ENCODE measurements at places on chromosomes 1 and 21. TPM values are rescaled to one million over a fixed set of nuclear protein-coding genes. Genes with fewer than 3 reads are reported as not detected.
A peak's percentile ranks its signal among the peaks of the same experiment; 100 is the strongest.

Gene HRNR
- not detected for total RNA-seq

Gene CAMK2N1
- total RNA-seq = 0.82 TPM

GRCh38 chr21:41760411-41760810 is 6.4 kb downstream of the RIPK4 start:
- DNase-seq = no peak
- peaks cover 54% of the 10 kb centered on the region for H3K27me3 ChIP-seq
- H3K4me3 ChIP-seq = peak overlapping the region; percentile 57
- peaks cover 55% of the 10 kb centered on the region for H3K4me1 ChIP-seq

GRCh38 chr1:200471739-200472138 is 61.9 kb upstream of the ZNF281 start:
- no peaks in the 10 kb centered on the region for H3K36me3 ChIP-seq
- H3K27me3 ChIP-seq = no peaks in the 10 kb centered on the region
- H3K4me3 ChIP-seq = no peak overlapping the region
- DNase-seq = no peak
- H3K27ac ChIP-seq = no peak overlapping the region

- DNase-seq = peak; percentile 61
- no peaks in the 10 kb centered on the region for H3K36me3 ChIP-seq
- H3K4me1 ChIP-seq = no peaks in the 10 kb centered on the region
- no peak overlapping the region for H3K4me3 ChIP-seq
Observed at GRCh38 chr1:40592107-40592803, 60.8 kb downstream of the ZNF684 start.

DNA sequence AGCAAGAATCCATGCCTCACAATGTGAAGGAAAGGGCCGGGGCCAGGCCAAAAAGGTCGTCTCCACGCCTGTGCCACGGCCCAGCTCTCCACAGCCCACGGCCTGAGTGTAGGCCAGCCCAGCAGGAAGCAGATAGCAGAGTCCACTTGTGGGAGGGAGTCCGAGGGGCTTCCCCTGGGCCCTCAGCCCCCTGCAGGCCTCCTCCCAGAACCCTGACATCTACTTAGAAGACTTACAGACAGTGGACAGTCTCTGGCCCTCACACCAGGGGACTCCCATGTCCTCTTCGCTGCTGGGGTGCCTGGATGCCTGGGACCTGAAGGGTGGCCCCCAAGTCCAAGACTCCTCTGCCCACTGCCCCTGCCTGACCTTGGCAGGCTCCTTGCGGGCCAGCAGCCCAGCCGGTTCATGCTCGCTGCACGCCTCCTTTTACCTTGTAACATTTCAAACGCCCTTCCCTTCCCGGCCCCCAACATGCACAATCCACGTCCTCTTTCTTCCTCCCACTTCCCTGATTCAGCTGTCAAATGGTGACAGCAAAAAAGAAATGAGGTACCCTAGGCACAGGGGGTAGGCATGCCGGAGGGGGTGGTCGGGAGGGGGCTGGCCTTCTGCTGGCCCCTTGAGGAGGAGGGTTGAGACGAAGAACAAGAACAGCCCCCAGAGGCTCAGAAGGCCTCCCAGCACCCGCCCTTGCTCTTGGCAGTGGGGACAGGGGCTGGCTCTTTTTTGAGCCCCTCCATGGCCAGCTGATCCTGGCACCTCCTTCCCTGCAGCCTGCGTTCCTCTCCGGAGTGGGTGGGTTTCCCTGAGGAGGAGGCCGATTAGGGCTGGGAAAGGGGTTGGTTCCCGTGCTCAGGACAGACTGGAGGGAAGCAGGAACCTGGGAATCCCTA is 997 bp upstream of the PTPN7 start:
- no peak for DNase-seq
- H3K36me3 ChIP-seq = no peaks in the 10 kb centered on the region
- H3K27ac ChIP-seq = no peak overlapping the region
- H3K27me3 ChIP-seq = no peaks in the 10 kb centered on the region
- H3K4me3 ChIP-seq = no peak overlapping the region

Measured in GM23338 (cell line).